CD4-positive, alpha-beta T cell treated with Interleukin-15 for 4 hours (primary cell): ENCODE measurements at places on chromosomes 6 and 20.
A peak's percentile ranks its signal among the peaks of the same experiment; 100 is the strongest.

- peak; percentile 30 for DNase-seq
These were observed 136.3 kb downstream of the ZMYND8 start for GRCh38 chr20:47220161-47220582.

GRCh38 chr6:29917857-29918256, 24.5 kb upstream of the HLA-A start:
- DNase-seq = no peak

DNA sequence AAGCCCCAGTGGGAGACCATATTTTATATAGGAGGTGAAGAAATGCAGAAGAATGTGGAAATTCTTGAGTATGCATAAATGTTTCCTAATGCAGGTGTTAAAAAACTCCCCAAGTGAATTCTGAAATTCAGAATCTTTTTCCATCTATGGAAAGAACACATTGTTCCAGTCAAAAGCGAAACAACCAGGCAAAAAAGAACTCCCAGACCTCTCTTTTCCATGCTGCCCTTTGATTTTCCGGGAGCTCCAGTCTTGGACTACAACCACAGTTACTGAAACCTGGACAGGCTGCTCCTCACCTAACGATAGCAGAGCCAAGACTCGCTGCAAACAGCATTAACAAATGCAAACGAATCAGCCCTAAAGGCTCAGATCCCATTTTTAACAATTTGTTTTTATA, 108.7 kb upstream of the CNKSR3 start:
- DNase-seq = no peak

DNA sequence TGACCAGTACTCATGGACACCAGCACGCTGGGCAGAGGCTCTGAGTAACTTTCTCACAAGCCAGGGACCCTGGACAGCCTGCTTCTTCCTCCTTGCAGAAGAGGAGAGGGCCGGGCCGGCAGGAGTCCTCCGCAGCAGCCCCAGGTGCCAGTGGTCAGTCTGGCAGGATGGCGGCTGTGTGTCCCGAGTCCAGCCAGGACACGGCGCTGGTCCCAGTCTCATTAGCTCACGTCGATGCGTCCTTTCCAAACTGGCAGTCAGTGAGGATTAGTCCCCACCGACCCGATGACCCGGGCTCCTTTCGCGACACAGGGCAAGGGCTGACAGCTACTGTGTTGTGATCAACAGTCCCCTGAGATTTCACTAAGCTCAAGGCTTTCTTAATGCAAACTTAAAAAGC, 267.0 kb downstream of the TAF4 start:
- no peak for DNase-seq

DNA sequence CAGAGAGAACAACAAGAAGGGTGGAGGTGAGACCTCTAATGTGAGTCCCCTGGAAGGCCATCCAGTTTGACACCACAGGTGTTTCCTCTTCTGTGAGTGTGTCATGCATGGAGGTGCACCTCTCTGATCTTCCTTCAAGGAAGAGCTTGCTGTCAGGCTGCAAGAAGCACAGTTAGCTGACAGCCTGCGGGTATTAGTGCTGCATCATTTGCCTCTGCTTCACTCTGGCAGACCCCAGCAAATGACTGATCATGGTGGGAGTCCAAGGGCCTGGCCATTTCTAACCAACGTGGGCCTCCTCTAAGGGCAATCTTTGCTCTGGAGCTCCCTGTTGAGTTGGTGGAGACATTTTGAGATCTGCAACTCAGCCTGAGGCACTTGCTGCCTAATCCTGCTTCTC, 206.3 kb downstream of the EPHA7 start:
- DNase-seq = no peak

- DNase-seq = no peak
These were observed 20.2 kb downstream of the HCK start for GRCh38 chr20:32072168-32072750.

DNA sequence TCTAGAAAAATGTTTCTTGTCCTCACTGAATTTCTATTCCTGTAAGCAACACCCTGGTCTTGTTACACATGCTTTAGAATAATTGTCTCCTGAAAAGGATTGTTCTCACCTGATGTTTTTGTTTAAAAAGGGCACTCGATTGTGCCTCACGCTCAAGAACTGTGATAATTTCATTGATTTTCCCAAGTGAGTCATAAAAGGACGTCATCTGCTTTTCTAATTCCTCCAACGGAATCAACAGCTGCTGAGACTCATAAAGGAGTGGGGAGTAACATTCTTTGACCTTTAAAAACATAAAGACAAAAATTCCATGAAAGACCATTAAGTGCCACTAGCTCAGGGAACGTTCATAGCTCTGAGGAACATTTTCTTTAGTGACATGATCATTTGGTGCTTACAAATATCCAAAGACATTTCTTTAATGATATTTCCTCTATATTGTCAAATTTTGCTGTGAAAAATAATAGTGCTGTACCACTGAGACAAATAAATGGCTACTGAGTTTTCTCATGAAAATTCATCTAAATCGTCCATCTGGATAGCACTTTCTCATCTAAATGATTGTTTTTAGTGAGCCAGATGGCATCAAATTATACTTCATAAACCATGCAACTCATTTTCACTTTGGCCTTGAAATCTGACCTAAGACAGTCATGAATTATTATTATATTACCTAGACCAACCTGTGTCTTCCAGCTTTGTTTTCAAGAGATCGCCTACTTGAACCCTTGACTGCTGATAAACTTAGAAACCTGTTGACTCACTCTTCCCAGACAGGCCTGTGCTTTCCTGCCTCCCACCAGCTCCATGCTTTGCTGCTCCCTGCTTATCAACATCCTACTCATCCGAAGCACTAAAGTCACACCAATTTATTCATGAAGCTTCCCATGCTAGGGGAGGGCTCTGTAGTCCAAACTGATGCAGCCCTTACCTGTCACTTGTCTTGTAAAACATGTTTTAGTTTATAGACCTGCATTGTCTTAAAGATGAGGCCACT, 178.2 kb downstream of the SYNE1 start:
- DNase-seq = no peak

- DNase-seq = no peak
These were observed 82.8 kb downstream of the SLC23A2 start for GRCh38 chr20:4918473-4918872.

- DNase-seq = no peak
These were observed 225.9 kb upstream of the CITED2 start for GRCh38 chr6:139600343-139600742.
